Aortic smooth muscle cell (primary cell): ENCODE measurements at places on chromosomes 4 and X. TPM values are rescaled to one million over a fixed set of nuclear protein-coding genes. Genes with fewer than 3 reads are reported as not detected.

RADX gene
- total RNA-seq = 0.92 and 1.1 TPM in 2 replicates

ABCB7 gene
- total RNA-seq = 16.9 and 18.1 TPM in 2 replicates

STARD8 gene
- 3.2 and 3.3 TPM in 2 replicates for total RNA-seq

ALAS2 gene
- not detected in 2 replicates for total RNA-seq

CHIC2 gene
- total RNA-seq = 57.9 and 63.4 TPM in 2 replicates

LRIT3 gene
- under 0.01 TPM in 1 of 2 replicates, not detected in the other for total RNA-seq

HSFX2 gene
- total RNA-seq = not detected in 2 replicates

ZNF630 gene
- 1.1 TPM in 2 replicates for total RNA-seq

SORBS2 gene
- total RNA-seq = 3.4 and 6.1 TPM in 2 replicates

SSX4B gene
- total RNA-seq = not detected in 2 replicates

PCYT1B gene
- 0.12 and 0.40 TPM in 2 replicates for total RNA-seq

SSX2B gene
- not detected in 2 replicates for total RNA-seq

CNKSR2 gene
- 1.5 and 2.9 TPM in 2 replicates for total RNA-seq

RAB33A gene
- 0.53 and 0.93 TPM in 2 replicates for total RNA-seq

MAGEA6 gene
- not detected in 2 replicates for total RNA-seq

DOK7 gene
- total RNA-seq = 0.13 and 0.19 TPM in 2 replicates

IL21 gene
- not detected in 2 replicates for total RNA-seq

CSAG1 gene
- total RNA-seq = not detected in 2 replicates

USP17L15 gene
- total RNA-seq = not detected in 2 replicates

DGKK gene
- not detected in 2 replicates for total RNA-seq

CPE gene
- total RNA-seq = 19.4 and 73.0 TPM in 2 replicates

LGI2 gene
- 1.1 and 1.6 TPM in 2 replicates for total RNA-seq

RAB39B gene
- 0.06 and 0.13 TPM in 2 replicates for total RNA-seq

HTN3 gene
- total RNA-seq = not detected in 2 replicates

DGAT2L6 gene
- total RNA-seq = not detected in 2 replicates

LNX1 gene
- total RNA-seq = 16.6 and 34.5 TPM in 2 replicates

TCEAL9 gene
- 184 and 202 TPM in 2 replicates for total RNA-seq

TET2 gene
- total RNA-seq = 7.1 and 8.9 TPM in 2 replicates

IL13RA2 gene
- total RNA-seq = 171 and 451 TPM in 2 replicates

CENPVL1 gene
- not detected in 2 replicates for total RNA-seq

KCND1 gene
- total RNA-seq = 0.56 and 0.79 TPM in 2 replicates

APEX2 gene
- 4.2 and 4.8 TPM in 2 replicates for total RNA-seq

SORCS2 gene
- under 0.01 and 0.40 TPM in 2 replicates for total RNA-seq

CENPVL2 gene
- not detected in 2 replicates for total RNA-seq

VCX3B gene
- total RNA-seq = not detected in 2 replicates

RNF212 gene
- total RNA-seq = 0.44 and 0.53 TPM in 2 replicates

NPFFR2 gene
- not detected in 2 replicates for total RNA-seq

LRP2BP gene
- total RNA-seq = 0.56 and 0.79 TPM in 2 replicates

FAAH2 gene
- 0.25 TPM in 1 of 2 replicates, not detected in the other for total RNA-seq

CENPE gene
- total RNA-seq = 10.5 and 14.5 TPM in 2 replicates

EXOSC9 gene
- total RNA-seq = 22.2 and 34.1 TPM in 2 replicates

ETDB gene
- not detected in 2 replicates for total RNA-seq

SAGE1 gene
- not detected in 2 replicates for total RNA-seq
